ENCODE measurements at places on chromosomes 6 and 20.

DNA sequence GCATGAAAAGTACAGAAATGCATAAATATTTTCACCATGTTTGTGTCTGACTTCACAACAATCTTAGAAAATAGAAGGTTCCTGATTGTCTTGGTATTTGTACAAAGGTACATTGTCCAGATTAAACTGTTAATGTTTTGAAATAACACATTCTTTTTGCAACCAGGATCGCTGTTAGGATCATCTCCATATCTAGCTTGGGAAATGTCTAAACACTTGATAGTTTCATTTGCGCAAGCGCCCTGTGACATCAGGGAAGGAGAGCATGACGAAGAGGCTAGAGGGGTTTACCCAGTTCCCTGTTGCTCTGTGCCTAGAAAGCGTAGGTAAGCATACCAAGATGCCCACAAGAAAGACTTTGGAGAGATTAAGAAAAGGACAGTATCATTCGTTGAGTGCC, 19.4 kb downstream of the ALDH8A1 start:
- DNase-seq = no peak

DNA sequence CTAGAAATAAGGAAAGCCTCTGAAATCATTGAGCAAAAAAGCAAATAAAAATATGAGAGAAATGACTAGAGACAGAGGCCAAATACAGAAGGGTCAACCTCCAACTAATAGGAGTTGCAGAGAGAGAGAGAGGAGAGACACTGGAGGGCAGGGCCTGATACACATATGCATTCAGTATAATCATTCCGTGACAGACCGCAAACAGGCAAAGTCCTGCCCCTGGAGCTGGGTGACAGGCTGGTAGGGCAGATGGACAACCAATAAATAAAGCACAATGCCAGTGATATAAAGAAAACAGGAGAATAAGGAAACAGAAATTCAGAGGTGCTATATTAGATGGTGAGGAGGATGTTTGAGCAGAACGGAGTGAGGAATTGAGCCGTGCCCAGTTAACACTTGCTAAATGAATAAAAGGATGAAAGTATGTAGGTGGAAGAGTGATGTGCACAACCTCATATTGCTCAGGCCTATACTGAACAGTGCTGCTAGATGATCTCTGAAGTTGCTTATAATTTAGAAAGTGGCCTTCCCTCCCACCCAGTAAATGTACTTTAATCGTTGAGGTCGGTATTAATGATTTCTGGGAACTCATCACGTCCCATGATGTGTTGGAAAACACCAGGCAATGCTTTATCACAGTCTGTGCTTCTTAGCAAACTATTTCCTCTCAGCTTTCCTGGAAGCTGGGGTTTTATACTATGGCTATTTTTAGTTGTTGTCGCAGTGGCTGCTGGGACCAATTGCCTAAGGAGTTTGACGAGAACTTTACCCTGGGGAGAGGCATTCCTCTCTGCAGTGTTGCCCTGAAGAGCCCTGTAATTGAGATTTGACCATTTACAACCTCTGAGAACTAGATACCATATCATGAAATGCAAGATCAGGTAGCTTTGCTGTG, 37.6 kb upstream of the CLIC5 start:
- no peak for DNase-seq

DNA sequence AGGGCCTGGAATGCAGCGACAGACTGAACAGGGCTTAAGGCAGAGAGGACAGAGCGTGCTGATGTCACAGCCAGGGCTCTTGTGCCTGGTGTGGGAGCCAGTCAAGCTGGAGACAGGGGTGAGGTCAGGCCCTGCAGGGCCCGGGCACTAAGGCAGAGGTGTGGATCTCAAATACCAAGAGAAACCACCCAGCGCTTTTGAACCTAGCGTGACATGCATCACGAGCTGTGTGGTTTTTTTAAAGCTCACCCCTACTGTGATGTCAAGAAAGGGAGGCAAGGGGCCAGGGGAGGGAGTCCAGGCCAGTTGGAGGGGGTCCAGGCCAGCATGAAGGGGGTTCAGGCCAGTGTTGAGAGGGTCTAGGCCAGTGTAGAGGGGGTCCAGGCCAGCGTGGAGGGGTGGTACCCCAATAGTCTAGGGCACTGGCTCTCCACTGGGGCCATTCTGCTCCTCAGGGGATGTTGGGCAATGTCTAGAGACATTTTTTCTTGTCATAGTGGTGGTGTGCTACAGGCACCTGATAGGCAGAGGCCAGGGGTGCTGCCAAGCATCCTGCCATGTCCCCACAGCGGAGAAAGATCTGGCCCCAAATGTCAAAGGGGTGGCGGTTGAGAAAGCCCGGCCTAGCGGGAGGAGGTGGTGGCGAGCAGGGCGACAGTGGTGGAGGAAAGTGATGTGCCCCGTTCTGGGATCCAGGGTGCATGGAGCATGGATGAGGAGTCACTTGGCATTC, 42.6 kb downstream of the RBM38 start:
- peak; percentile 69 for DNase-seq

DNA sequence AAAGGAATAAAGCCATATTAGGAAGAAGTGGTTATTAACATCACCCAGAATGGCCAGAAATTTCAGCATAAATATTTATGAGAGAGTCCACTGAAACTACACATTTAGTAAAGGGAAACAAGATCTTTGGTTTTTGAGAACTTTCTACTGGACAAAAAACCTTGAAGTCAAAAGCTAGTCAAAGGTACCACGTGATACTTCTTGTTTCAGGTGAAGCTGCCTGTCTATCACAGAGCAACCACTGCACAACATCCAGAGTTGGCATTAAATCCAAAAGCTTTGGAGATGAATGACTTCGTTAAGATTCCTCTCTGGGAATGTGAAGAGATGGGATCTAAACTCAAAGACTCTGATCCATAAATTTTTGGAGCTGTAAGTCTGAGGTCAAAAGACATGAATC, 137.0 kb downstream of the KCNQ5 start:
- DNase-seq = no peak

GRCh38 chr20:47258745-47259695, 97.5 kb downstream of the ZMYND8 start:
- DNase-seq = no peak

- DNase-seq = no peak
These were observed 1.3 kb downstream of the MAS1 start for GRCh38 chr6:159892053-159892452.

DNA sequence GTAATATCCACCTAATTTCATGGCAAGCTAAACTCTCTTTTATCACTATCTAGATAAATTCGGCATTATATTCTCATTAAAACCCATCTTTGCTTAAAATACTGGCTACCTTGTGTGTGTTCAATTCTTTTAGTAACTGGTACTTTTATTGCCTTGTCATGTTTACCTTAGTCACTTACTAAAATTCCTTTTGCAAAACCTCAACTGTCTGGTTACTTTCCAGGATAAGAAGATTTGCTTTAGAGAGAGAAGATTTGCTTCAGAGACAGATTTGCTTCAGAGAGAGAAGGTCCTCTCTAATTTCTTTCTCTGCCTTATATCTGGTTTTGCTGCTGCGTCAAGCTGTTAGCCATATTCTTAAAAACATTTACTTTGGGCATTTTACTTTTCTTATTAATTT, 151.5 kb upstream of the MLIP start:
- DNase-seq = no peak

DNA sequence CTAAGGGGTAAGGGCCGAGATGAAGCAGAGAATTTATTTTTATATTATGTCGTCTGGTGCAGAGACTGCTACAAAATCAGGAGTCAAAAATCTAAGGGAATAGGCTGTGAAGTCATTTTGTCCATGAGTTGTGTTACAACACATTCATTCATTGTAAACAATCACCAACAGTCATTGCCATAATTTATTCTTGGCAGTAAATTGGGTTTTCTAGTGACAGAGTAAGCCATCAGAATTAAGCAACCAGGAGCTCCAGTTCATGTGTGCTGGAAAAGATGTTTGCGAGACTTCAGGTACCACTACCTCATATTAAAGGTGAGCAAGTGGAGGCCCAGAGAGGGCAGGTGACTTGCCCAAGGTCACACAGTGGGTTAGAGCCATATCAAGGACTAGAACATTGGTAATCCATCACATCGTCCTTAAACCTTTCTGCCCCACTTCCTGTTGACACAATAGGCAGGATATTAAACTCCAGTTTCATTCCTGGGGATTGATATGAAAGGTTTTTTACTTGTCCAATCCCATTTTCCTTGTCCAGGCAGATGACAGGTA, 46.0 kb downstream of the E2F3 start:
- no peak for DNase-seq

GRCh38 chr20:59153832-59154231, 9.8 kb upstream of the ZNF831 start:
- DNase-seq = no peak

DNA sequence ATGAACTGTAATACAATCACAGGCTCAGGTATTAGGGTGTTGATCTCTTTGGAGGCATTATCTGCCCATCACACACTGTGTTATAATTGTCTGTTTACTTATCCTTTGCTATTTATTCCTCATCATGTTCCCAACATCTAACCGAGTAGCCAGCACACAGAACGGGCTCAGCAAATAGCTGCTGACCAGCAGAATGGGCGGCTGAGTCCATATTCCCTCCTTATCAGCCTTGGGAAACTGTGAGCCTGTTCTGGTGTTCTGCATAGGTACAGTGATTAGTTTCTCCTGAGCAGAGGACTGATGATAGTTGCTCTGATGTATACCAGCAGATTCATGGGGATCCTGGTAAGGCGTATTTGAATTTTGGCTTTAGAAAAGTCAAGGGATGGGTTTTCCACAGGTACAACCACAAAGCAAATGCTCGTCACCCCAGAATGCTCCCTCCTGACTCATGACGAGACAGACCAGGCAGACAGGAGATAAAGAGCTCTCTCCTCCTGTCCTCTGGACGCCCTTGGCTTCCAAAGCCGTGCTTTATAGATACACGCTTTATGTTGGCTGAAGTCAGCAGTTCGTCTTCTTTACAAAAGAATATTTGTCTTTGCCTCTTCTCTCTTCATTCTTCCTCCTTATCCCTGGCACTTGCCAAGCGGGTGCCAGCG, 166.7 kb downstream of the TTLL2 start:
- no peak for DNase-seq

DNA sequence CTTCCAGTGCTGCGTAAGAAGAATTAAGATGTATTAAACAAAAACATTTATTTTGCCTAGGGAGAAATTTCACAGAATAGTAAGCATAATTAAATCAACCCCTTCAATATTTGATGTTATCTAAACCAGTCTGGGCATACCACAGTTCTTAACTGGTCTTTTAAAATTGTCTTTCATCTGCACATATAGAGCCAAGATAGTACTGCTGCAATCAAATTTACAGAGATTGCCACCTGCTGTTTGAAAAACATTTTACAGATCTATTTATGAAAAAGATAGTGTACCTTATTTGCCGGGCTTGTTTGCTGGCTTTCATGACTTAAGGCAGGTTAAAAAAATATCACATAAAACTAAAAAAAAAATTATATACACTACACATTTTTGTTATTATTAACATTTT, 323.2 kb downstream of the ADGRB3 start:
- no peak for DNase-seq

DNA sequence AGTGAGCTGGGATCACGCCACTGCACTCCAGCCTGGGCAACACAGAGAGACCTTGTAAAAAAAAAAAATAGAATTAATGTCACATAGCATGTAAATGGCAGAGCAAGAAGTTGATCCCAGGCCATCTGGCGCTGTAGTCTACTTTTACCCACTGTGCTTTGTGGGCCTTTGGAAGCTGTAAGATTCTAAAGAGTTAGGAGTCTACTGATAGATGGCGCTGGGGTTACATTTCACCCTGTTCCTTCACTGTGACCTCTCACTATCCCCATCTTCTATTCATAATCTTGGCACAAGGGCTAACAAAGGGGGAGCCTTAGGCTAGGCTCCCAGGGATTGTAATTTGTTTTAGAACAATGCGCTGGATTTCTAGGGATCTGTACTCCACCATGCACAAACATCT, 24.4 kb downstream of the SIRPD start:
- DNase-seq = no peak

DNA sequence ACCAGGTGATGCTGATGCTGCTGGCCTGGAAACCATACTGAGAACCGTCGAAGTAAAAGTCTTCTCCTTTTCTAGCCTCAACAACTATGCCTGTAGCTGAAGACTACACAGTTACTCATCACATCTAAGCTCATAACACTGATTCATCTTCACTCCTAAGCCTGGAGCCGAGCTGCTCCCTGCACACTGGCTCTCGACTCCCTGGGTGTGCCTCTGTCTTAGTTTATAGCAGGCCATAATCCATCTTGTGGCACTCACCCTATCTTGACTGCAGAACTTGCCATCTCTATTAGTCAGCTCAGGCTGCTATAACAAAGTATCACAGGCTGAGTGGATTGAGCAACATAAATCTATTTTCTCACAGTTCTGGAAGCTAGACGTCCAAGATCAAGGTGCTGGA, 191.0 kb downstream of the UNC5CL start:
- DNase-seq = no peak

DNA sequence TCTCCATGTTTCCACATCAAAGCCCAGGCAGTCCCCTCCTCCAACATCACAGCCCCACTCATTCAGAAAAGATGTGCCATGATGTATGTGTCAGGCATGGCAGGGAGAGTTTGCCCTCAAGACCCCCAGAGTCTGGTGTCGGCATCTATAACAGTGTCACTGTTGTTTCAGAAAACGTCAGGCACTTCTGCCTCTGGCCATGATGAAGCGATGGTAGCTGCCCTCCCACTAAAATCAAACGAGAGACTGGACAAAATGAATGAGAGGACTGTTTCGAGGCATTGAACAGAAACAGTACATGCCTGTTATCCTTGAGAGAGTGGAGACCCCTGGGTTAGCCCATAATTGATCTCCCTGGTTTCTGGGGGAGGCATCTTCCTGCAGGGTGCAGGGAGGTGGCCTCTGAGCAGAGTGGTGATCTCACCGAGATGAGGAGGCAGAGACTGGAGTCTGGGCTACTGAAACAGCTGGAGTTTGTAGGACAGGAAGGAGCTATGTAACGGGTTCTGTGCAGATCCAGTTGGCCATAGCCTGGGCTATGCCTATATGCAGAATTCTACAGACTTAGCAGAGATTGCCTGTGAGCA, 144.5 kb downstream of the SYCP2 start:
- DNase-seq = no peak

DNA sequence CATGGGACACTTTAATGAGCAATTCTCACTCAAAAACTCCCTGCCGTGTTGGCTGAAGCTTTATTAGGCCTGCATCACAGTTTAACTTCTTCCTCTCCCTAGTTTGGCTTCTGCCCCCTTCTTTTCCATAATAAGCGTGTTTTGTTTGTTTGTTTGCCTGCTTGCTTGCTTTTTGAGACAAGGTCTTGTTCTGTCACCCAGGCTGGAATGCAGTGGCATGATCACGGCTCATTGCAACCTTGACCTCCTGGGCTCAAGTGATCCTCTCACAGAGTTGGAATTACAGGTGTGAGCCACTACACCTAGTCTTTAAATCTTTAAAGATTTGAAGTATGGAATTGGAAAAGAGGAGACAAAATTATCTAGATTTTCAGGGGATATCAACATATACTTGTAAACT, 25.4 kb upstream of the DNAAF9 start:
- DNase-seq = no peak

- no peak for DNase-seq
These were observed 672.4 kb upstream of the MARCKS start for GRCh38 chr6:113184736-113185135.

GRCh38 chr6:105748737-105749161, 337.4 kb upstream of the PRDM1 start:
- DNase-seq = no peak
